ENCODE measurements at places on chromosomes 6 and 20. TPM values are rescaled to one million over a fixed set of nuclear protein-coding genes. Genes with fewer than 3 reads are reported as not detected.

LY6G6D gene
- not detected for polyA plus RNA-seq

GRCh38 chr6:14848019-14848418, 397.9 kb upstream of the JARID2 start:
- no peaks in the 10 kb centered on the region for H3K36me3 ChIP-seq
- H3K4me1 ChIP-seq: no peaks in the 10 kb centered on the region
- DNase-seq: no peak

RIPPLY2 gene
- polyA plus RNA-seq: 0.33 TPM

INSM1 gene
- not detected for polyA plus RNA-seq

Data from SK-N-SH (cell line).